Large intestine (tissue), 12 donors: ENCODE measurements at places on chromosomes 2 and 18. TPM values are rescaled to one million over a fixed set of nuclear protein-coding genes. Genes with fewer than 3 reads are reported as not detected.

GRCh38 chr2:24820175-24820513 lies 26.9 kb downstream of the CENPO start:
- no peak for DNase-seq

DNA sequence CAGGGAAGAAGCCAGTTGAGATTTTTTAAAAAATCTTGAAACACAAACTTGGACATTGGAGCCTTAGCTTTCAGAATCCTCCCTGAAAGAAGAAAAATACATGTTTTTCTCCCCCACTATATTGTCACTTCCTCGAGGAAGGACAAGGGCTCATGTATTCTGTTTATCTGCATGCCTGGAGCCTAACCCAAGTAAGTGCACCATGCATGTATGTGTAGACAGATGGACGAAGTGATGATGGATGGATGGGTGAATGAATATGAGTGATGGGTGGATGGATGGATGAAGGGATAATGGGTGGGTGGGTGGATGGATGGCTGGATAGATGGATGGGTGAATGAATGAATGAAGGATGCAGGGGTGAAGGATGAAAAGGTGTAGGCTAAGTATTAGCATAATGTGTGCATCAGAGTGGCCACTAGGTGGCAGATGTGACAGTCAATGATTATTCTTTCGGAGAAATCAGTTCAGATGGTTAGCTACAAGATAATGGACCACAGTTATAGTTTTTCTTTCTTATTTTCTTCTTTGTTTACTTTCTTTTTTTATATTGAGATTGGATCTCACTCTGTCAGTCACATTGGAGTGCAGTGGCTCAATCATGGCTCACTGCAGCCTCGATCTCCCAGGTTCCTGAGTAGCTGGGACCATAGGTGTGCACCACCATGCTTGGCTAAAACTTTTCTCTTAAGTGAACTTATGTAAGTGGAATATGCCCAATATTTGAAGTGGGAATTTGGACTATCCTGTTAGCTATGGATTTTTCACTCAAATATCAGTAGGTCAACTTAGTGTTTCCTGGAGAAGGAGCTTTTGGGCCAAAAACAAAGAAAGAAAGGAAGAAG lies 18.5 kb upstream of the CCDC93 start:
- DNase-seq = no peak

DNA sequence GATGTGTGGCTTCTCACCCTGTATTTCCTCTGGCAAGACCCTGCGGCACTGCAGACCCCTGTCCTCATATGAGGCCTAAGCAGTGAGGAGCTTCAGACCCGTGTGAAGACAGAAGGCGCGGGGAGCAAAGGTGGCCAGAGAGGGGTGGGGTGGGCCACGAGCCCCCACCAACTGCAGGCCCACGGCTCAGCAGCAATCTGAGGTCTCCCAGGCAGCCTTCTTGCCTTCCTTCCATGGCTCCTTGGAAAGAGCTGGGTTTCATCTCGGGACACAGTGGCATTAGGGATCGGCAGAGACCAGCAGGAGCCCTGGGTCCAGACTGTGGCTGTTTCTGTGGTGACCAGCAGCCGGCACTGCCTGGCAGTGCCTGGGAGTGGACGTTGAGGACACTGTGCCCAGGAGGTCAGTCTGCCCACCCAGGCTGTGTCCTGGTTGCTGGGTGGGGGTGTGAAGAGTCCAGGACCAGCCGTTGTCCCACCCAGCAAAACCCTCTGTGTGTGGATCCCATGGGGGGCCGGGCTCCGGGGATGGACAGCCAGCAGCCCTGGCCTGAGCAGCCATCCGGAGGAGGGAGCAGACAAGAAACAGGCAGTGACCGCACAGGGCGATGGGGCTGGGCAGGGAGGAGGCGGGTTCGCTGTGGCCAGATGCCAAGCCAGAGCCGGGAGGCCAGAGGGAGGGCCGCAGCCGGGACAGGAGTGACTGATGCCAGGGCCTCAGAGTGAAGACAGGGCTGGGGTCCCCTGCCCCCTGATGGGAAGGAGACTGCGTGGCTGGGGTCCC lies 73.8 kb downstream of the RRM2 start:
- DNase-seq = no peak

DNA sequence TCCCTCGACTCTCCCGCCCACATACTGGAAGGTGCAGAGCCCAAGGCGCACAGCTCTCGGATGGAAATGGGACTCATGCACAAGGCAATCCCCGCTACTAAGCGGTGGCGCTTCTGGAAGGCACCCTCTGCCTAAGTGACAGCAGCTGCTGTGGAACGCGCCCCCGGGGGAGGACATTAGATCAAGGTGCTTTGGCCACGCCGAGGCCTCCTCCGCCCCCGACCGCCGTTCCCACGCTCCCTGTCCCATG lies 202 bp downstream of the MCEE start:
- DNase-seq = no peak

GRCh38 chr2:159549234-159549633 lies 67.1 kb downstream of the BAZ2B start:
- DNase-seq = no peak

DNA sequence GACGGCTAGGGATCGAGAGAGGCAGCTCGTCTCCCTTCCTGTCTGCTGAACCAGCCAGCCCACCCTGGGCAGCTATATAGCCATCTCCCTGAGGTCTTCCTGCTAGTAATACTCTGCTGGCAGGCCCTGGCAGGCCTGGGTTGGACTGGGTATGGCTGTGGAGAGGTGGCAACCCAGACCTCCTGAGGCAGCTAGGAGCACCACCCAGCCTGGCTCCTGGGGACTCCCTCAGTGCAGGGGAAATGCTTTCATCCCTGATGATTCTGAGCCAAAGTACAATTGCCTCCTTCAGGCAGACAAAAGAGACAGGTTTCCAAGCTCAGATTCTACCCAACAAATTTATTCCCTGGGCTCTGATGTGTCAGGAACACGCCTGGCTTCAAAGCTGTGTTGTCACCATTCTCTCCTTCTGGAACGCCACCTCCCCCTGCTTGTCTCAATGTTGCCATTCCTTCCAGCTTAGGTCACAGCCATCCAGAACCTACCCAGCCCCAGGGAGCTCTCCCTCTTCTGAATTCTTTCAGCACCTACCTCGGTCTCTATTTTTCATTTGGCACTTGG lies 4.7 kb upstream of the DNAJB2 start:
- no peak for DNase-seq

- DNase-seq = no peak
Observed at GRCh38 chr2:149451417-149452165, 121.2 kb downstream of the LYPD6 start.

- no peak for DNase-seq
Observed at GRCh38 chr2:18301421-18302139, 258.9 kb downstream of the RDH14 start.

DNA sequence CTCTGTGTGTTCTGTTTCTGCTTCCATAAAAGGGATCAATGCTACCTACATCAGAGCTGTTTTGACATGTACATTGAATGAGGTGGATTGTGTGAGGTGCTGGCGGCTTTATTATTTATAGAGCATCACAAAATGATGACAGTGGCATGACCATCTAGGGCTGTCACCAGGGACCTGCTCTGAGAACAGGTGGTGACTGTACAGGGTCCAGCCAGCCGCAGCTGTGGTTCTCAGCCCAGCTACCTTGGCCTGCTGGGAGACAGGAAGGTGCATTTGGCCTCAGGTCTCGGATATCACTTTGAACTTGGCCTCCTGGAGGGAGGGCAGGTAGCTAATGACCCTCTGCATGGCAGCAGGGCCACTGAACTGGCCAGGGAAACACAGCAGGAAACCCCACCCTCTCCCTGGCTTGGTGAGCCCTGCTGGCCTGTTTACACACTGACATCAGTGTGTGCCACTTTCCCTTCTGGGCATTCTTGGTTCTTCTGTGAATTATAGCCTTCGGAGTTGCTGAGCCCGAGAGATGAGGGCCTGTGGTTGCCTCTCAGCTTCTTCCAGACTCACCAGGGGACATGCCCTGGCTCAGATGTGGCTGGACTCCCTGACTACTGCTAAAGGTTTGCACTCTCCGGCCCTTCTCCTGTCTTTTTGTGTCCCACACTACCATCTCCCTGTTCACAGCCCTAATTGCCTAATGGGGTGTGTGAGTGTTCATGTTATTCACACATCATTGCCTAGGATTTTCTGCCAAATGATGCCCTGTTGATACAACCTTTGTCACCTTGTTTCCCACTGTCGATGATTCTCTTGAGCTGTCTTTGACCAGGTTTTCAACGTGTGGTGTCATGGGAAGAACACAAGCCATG lies 109.2 kb upstream of the RAB12 start:
- DNase-seq = no peak

GRCh38 chr2:29245742-29246382 lies 130.6 kb downstream of the CLIP4 start:
- no peak for DNase-seq

DNA sequence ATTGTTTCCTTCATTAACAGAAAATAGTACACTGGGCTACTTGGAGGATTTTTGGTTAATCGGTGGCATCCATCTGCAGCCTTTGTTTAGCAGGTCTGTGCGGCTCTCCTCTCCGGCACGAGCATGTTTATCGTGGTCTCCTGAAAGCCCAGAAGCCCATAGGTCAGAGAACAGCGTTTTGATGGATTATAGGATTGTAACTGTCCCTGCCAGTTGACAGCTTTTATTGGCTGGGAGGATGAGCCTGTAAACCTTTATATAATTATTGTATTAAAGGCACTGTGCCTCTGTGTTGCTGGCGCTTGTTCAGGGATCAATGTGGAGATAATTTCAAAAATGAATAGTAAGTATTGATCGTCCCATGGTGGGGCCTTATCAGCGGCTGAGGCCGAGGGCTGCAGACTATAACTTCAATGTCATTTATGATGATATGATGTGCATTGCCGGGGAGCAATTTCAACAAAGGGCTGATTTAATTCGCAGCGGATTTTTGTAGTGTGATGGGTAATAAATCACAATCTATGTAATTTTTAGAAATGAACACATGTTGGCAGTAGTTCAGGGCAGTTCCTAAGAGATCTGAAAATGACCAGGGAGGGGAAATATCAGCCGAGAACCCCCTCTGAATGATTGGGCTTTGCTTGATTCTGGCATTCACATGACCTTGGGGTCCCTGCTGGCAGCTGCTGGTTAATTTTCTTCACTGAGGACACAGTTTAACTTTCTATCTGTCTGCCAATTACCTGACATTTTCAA lies 736.1 kb downstream of the GALR1 start:
- DNase-seq = no peak

DNA sequence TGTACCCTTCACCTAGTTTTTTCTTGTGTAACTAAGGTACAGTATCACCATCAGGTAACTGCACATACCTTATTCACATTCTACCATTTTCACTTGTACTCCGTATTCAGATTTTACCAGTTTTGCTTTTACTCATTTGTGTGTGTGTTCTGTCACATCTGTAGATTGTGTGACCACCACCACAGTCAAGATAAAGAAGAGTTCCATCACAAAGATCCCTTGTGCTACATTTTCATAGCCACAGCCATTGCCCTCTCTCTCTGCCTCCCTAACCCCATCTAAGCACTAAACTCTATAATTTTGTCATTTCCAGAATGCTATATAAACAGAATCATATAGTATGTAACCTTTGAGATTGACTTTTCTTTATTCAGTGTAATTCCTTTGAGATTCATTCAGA lies 23.5 kb downstream of the DIS3L2 start:
- DNase-seq = no peak

DNA sequence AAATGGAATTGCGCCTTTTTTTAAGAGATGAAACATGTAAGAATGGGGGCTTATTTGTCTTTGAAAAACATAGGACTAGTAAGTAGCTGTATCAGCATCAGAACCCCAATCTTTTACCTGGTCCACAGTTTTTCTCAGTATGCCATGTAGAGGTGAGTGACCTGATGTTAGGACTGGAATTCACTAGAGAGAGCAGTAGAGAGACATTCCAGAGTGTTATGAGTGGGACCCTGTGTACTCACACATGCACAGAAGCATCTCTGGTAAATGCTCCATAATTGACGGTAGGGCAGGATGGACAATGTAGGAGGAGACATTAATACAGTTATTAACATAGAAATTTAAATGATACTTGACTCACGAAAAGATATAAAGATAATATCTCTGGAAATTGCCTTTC lies 1.4 kb upstream of the GALNT13 start:
- no peak for DNase-seq

DNA sequence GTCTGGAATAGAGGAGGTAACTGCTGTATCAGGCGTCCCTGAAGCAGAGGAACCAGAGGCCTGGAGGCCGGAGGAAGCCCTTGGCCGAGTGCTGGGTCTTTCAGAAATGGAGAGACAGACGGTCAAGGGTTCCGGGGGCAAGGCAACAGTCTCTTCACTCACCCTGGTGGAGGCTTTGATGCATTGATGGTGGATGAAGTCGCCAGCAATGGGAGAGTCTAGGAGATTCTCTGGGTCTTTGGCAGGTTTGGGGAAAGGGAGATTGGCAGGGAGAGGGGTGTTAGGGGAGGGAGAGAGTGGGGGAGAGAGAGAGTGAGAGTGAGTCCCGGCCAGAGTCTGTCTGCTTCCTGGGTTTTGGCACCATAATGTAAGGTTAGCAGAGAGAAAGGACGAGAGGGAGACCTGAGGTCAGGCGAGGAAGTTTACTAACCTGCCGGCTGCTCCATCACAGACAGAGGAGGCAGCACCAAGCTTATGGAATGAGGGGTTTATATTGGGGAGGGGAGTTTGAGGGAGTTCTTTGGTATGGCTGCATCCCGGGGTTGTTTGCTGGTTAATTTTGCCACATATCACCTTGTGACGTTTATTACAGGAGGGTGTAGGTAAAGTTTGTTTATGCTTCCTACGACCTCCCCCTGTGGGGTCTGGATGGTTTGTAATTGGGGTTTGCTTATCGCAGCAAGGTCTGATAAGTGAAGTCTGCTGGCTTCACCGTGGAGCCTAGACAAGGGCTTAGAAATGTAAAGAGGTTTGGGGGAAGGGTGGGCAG lies 19.6 kb downstream of the COMMD1 start:
- no peak for DNase-seq

- no peak for DNase-seq
Observed at GRCh38 chr2:72028351-72028995, 119.2 kb downstream of the CYP26B1 start.

DNA sequence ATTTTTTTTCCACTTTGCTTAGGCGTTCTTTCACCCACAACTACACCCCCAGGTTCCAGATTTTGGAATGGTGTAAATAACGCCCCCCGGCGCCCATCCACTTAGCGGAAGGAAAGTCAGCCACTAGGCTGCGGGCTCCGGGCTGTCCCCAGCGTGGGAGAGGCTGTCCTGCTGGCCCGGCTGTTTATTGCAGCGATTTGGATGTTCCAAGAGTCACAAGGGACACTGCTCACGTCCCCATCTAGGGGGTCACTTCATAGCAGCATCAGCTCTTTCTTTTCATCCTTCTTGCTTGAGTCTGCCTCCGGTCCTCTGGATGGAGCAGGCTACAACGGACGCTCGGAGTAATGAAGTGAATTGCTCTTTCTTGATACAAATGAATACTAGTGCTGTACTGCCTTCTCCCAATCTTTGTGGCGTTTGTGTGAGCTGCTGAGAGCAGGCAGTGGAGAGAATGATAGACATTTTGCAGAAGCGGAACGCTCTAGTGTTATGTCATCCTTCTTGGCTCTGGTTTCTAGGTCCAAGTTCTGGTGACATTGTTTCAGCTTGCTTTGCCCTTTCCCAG lies 50.7 kb upstream of the PAIP2B start:
- no peak for DNase-seq

Gene PER2
- polyA plus RNA-seq = 13.5 TPM

Gene CDKL4
- 0.10 TPM for polyA plus RNA-seq

Gene BMP10
- not detected for polyA plus RNA-seq

Gene CDK15
- 0.24 TPM for polyA plus RNA-seq

Gene GKN2
- polyA plus RNA-seq = 0.10 TPM

Gene POTEJ
- polyA plus RNA-seq = 0.07 TPM

Gene EFR3B
- 6.2 TPM for polyA plus RNA-seq

Gene FOXD4L1
- 0.07 TPM for polyA plus RNA-seq

Gene REG3G
- polyA plus RNA-seq = 5.0 TPM

Gene NCKAP5
- 4.3 TPM for polyA plus RNA-seq

Gene CNDP1
- 0.27 TPM for polyA plus RNA-seq

Gene EVX2
- polyA plus RNA-seq = not detected

Gene CBLN2
- 11.4 TPM for polyA plus RNA-seq

Gene HOXD8
- 4.0 TPM for polyA plus RNA-seq

Gene ACMSD
- 0.34 TPM for polyA plus RNA-seq

Gene SNRPD1
- polyA plus RNA-seq = 86.0 TPM
